AG09309 (cell line): ENCODE measurements at places on chromosomes 6 and 20.
A peak's percentile ranks its signal among the peaks of the same experiment; 100 is the strongest.

GRCh38 chr6:75079589-75079988 lies 126.3 kb downstream of the COL12A1 start:
- no peak for DNase-seq

DNA sequence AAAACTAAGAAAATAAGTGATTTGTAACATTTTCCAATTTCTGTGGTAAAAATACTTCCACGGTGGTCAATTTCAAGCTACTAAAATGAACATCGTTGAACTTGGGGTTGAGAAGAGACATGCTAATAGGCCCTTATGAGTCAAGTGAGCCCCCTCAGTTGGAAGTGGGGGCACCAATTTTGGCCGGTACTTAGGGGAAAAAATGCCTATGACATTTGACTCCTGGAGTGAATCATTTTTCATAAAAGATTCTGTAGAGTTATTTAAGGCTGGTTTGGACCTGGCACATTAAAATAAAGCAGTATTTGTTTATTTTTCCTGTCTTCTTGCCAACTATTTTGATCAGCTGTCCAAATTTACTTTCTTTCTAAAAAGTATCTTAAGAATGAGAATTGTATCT lies 32.4 kb upstream of the CAP2 start:
- DNase-seq = no peak

- no peak for DNase-seq
Observed at GRCh38 chr6:160967833-160968232, 23.7 kb upstream of the MAP3K4 start.

GRCh38 chr6:47478233-47479139 lies 897 bp downstream of the CD2AP start:
- DNase-seq = no peak

DNA sequence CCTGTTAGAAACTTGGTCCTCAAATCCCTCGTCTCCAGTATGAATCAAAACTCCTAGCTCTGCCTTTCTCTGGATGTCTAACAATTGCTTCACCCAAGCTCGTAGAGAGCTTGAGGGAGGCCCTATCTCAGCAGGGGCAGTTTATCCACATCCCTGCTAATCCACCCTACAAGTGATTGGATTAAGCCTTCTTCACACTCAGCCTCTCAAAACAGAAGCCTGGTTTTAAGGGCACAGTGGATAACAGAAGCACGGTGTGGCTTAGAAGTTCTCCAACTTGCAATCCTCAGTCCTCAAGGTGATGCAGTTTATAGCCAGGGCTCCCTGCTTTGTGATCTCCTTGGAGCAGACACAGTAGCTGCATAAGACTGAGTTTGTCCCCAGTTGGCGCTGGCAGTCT lies 383.9 kb downstream of the KIF16B start:
- no peak for DNase-seq

GRCh38 chr6:128857806-128858205 lies 25.1 kb upstream of the LAMA2 start:
- no peak for DNase-seq

DNA sequence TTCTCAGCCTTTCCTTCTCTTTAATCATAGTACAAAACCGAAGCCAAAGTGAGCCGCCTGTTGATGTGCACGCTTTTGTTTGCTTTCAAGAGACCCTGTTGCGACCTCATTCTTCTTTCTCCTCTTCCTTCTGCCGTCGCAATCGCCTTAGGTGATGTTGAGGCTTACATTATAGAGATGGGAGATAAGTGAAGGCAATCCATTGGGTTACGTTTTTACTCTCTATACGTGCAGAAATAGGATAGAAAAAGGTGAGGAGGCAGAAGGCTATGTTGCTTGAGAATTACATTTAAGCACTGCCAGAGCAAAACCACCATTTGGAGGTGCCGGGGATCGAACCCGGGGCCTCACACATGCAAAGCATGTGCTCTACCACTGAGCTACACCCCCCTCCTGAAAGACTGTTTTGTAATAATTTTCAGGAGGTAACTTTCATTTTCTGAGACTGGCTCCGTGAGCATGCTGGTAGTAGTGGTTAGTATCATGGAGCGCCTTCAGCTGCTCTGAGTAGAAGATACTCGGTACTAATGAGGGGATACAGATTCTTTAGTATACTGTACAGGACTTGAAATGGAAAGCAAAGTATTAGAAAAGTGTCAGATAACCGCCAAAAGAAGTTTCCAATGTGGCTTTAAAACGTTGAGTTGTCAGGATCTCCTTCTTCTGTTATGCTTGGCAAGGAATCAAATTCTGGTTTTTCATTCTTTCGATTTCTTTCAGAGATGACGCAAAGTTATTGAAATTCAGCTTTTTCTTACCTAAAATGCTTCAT lies 165.6 kb downstream of the TRIM27 start:
- no peak for DNase-seq

- no peak for DNase-seq
Observed at GRCh38 chr6:64527899-64528298, 892.3 kb downstream of the PHF3 start.

GRCh38 chr6:140401761-140402160 lies 1027.3 kb upstream of the CITED2 start:
- no peak for DNase-seq

DNA sequence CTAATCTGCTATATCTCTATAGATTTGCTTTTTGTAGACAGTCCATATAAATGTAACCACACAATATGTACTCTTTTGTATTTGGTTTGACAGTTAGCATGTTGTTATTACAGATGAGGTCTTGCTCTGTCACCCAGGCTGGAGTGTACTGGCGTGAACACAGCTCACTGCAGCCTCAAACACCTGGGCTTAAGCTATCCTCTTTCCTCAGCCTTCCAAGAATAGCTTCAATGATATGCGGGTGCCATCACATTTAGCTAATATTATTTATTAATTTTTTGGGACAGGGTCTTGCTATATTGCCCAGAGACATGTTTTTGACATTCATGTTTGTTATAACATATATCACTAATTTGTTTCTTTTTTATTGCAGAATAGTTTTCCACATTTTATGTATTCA lies 10.8 kb downstream of the REPS1 start:
- no peak for DNase-seq

GRCh38 chr6:99110029-99110428 lies 162.3 kb upstream of the FBXL4 start:
- DNase-seq = no peak

DNA sequence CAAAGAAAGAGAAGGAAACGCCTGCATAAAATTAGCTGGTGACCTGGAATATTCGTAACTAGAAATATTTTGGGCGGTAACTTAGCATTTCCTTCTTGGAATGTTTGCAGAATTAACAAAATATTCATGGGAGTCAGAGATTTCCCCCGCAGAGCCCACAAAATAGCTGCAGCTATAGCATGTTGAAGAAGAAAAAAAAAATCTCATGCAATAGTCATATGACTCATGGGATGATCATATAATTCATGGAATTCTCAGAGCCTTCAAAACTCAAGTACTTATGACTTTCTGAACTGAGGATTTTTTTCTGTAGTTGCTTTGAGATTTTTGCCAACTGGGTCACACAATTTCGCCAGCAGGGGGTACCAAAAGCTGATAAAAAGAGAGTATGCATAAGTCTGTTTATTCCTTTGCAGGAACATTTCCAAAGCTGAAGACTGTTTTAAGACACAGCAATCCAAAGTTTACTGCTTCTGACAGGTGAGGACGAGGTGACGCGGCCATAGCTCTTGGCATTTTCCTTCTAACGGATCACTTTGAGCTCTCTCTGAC lies 586.0 kb upstream of the CHD6 start:
- no peak for DNase-seq

GRCh38 chr6:142906945-142907470 lies 38.0 kb downstream of the HIVEP2 start:
- no peak for DNase-seq

- DNase-seq = no peak
Observed at GRCh38 chr6:122651604-122652003, 41.4 kb downstream of the PKIB start.

- no peak for DNase-seq
Observed at GRCh38 chr6:151796842-151797530, 10.5 kb upstream of the ESR1 start.

DNA sequence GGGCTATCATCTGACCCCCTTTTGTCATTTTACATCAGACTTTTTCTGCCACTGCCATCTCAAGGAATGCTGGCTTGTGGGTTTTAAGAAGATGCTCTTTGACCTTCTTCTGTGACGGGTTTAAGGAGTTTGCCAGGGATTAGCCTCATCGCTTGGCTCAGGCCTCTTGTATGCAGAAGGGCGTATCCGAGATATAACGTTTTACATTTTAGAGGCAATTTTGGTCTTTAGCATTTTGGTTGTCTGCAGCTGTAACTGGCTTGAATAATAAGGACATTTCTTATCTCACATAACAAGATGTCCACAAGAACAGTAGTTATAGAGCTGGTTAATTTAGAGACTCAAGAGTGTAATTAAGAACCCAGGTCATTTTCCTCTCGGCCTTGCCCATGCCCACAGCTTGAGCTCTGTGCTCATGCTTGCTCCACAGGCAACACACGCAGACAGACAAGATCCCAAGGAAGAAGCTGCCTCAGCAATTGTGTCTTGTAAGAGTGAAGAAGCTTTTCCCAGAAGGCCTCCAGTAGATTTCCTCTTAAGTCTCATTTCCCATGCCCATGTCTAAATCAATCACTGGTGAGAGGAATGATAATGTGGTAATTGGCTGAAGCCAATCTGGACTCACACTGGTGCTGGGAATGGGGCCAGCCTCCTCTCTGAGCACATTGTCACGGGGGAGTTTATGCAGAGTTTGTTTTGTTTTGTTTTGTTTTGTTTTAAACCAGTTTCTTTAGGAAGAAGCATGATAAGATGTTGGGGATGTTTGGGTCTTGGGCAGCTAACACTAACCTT lies 36.8 kb downstream of the PTCHD4 start:
- no peak for DNase-seq

GRCh38 chr6:111731456-111732195 lies 125.9 kb upstream of the TRAF3IP2 start:
- no peak for DNase-seq

DNA sequence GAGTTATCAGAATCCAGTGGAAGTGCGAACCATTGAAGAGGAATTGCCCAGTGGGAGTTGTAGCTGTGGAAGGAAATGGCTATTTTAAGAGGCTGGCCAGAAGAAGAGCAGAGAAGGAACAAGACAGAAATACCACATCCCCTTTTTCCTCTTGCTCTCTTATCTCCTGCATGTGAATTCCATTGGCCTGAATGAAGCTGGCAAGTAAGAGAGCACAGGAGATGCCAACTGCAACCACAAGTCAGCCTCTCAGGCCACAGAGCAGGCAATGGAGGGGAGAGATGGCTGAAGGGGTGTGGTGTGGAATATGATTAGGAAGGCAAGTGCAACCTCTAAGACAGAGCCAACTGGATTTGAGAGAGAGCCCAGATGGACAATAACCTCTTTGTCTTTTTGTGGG lies 362.7 kb upstream of the IMPG1 start:
- DNase-seq = no peak

- DNase-seq = no peak
Observed at GRCh38 chr6:18263418-18264218, 712 bp downstream of the DEK start.

- no peak for DNase-seq
Observed at GRCh38 chr6:356828-357251, 34.7 kb upstream of the IRF4 start.

- DNase-seq = no peak
Observed at GRCh38 chr6:781350-781961, 88.5 kb upstream of the EXOC2 start.

GRCh38 chr6:150403458-150404246 lies 34.8 kb downstream of the IYD start:
- DNase-seq = peak; percentile 55

DNA sequence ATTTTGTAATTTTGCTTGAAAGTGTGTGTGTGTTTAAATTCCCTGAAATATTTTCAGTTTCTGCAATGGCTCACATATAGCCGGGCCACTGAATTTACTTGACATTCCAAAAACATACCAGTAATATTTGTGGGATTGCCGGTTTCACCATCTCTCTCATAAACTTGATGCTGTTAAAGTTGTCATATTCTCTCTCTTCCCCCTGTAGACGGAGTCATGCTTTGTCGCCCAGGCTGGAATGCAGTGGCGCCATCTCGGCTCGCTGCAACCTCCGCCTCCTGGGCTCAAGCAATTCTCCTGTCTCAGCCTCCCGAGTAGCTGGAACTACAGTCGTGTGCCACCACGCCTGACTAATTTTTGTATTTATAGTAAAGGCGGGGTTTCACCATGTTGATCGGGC lies 122.1 kb downstream of the TIAM2 start:
- DNase-seq = peak; percentile 91

DNA sequence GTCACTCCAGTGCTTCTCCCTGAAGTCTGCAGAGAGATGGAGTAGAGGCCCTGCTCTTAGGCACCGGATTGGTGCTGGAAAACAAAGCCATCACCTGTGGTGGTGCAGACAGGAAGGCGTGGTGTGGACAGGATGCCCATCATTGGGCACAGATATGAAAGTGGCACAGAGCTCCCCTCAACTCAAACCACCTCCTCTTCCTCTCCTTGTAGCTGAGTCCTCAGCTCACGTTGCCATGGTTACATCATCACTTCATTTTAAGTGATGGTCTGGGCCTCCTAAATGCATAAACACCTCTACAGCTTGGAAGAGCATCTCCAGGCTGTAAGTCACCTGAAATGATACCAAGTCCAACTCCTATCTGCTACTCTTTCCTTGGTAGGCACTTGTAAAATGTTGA lies 8.0 kb upstream of the RTF2 start:
- DNase-seq = no peak

DNA sequence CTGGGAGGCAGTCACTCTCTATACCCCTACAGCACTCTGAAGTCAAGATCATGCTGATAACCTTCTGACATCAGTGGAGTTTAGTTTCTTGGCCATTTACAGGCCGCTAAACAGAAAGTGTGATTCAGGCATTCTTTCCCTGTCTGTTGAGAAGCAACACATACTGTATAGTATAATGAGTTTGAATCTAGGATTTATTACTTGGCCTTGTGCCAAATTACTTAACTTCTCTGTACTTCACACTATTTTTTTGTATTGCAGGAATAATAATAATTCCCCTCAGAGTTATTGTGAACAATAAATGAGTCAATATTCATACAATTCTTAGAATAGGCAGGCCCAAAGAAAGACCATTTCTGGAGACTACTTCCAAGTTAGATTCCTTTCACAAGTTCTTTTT lies 4.1 kb downstream of the ZNF391 start:
- no peak for DNase-seq

DNA sequence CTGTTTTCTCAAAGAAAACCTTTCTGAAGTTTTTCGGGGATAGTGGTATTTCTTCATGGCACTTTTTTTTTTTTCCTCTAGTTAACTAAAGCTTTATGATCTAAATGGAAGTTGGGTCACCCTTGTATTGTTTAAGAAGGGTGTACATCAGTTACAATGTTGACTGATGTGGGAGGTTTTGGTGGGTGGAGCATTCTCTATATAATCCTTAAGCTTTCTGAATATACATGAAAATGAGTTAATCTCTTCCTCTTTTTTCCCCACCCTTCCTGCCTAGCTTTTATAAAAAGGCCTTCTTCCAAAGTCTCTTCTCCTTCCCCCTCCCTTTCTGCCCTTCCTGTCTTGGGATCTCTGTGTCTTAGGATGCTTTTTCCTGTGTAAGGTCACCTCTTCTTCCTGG lies 47.2 kb downstream of the DHX35 start:
- DNase-seq = no peak
